Stromal cell of bone marrow (primary cell): ENCODE measurements at places on chromosomes 2 and 18.
A peak's percentile ranks its signal among the peaks of the same experiment; 100 is the strongest.

GRCh38 chr2:134712299-134712698, 6.5 kb downstream of the TMEM163 start:
- no peak for DNase-seq

- DNase-seq: no peak
These were observed 81.6 kb downstream of the DDX1 start for GRCh38 chr2:15672961-15673918.

DNA sequence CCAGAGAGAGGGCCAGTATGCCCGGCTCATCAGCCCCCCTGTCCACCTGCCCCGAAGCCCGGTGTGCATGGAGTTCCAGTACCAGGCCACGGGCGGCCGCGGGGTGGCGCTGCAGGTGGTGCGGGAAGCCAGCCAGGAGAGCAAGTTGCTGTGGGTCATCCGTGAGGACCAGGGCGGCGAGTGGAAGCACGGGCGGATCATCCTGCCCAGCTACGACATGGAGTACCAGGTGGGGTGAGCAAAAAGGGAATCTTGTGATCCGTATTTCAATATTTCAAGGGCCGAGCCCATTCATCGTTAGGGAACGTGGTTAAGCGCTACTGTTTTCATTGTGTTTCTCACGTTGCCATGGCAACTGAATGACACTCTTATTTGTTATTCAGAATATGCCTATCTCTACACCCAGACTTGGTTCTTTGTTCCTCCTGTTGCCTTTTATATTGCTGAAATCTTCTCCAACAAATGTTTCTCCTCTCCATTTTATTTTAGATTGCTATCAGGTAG, 81.5 kb downstream of the NRP2 start:
- DNase-seq: peak; percentile 56

GRCh38 chr18:35756506-35757117, 175.1 kb downstream of the GALNT1 start:
- peak; percentile 34 for DNase-seq

- no peak for DNase-seq
These were observed 266.4 kb upstream of the ETAA1 start for GRCh38 chr2:67130531-67131256.

DNA sequence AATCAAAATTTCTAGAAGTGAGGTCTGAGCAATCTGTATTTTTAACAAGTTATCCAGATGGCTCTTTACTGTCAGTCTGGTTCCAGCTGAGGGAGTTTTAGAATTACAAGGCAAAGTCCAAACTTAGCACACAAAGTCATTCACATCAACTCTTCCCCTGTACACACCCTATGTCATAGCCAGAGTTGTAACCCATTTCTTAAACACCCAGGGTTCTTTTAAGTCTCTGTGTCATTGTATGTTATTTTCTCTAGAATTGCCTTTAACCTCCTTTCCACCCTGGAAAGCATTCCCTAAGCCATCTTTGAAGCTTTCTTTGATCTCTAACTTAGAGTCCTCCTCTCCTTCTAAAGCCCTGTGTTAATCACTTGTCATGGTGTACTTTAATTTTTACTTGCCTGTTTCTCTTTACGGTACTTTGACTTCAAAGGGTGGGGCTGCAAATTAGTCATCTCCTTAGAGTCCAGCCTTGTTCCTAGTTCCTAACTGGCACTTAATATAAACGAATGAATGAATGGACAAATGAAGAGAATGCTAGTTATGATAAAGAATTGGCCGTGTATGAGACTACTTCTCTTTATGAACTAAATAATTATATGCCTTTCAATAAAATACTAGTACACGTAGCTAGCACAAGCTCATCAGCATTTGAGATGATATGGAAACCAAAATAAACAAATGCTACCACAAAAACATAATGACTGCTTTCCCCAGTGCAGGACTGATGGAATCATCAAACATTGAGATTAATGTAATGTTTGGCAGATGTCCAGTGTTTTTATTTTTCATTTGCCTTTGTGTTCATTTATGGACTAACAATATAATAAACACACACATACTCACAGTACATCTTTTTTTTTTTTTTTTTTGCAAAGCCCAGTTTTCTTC, 11.9 kb upstream of the ACTR3 start:
- no peak for DNase-seq

DNA sequence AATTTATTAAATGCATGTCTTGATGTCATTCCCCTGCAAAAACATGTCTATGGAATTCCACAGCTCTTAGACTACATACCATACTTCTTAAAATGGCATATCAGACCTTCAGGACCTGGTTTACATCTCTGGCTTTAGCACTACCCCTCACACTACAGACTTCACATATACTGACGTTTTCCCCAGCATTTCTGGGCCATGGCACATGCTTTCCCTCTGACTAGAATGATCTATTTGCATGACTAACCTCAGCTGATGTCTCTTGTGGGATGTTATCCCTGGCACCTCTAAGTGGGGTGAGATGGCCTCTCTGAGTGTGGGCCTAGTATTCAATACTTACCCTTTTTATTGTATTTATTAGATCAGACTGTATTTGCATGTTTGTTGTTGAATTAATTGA, 381.6 kb downstream of the ERBB4 start:
- DNase-seq: peak; percentile 57

DNA sequence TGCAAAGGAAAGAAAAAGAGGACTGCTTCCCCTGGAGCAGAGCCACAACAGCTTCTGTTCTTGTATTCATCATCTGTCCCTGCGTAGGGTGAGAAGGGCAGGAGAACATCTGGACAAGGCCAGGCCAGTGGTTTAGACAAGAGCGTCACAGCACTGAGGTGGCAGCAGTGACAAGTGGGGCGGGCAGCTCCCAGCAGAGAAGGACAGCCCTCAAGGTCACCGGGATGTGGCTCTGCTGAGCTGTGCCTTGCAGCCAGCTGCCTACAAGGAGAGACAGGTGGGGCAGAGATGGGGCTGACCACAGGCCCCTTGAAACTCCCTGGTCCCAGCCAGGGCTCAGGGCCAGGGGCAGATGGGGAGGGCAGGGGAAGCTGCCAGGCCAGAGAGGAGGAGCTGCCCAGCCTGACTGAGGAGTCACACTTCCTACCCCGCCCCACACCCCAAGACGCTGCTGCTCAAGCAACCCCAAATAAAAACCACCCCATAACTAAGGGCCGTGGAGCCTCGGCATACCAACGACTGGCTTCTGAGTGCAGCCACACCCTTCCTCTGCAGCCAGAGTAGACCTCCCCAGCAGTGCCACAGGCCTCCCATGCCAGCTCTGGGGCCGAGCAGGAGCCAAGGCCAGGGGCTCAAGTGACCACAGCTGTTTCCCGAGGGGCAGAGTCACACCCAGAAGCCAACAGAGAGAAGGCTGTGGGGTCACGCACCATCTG, 5.4 kb downstream of the RAB11FIP5 start:
- DNase-seq: no peak

GRCh38 chr2:198042189-198042588, 237.8 kb downstream of the PLCL1 start:
- no peak for DNase-seq

DNA sequence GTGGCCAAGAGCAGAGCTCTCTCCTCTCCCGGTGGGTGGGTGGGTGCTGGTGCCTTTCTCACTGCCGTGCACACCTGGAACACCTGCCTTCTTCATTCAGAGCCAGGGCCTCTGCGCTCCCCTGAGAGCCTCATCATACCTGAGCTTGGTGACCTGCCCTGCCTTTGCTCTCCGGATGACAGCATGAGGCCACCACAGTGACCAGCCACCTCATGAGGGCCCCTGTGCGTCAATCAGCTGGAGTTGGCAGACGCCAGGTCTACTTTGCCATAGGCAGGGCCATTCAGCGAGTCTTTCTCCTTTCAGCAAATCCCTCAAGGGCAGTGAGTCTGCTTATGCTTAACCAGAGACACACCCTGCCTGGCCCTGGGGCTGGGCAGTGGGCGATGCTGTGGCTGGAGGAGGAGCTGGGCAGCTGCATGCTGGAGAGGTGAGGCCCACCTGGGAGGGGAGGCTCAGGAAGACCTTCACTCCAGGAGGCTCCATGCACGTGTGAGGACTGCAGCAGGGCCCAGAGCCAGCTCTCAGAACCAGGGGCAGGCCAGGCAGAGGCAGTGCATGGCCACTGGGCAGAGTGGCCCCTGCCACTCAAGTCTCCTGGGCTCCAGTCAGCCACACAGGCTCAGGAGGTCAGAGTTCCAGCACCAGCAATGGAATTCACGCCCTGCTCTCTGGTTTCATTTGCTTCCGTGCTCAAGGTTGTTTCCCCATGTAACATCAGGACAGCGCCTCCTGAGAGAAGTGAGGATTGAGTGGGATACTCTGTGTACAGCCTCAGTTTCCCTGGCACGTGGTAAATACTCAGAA, 417.5 kb upstream of the MYT1L start:
- DNase-seq: no peak

GRCh38 chr18:71784777-71785176, 759.4 kb downstream of the CBLN2 start:
- no peak for DNase-seq

DNA sequence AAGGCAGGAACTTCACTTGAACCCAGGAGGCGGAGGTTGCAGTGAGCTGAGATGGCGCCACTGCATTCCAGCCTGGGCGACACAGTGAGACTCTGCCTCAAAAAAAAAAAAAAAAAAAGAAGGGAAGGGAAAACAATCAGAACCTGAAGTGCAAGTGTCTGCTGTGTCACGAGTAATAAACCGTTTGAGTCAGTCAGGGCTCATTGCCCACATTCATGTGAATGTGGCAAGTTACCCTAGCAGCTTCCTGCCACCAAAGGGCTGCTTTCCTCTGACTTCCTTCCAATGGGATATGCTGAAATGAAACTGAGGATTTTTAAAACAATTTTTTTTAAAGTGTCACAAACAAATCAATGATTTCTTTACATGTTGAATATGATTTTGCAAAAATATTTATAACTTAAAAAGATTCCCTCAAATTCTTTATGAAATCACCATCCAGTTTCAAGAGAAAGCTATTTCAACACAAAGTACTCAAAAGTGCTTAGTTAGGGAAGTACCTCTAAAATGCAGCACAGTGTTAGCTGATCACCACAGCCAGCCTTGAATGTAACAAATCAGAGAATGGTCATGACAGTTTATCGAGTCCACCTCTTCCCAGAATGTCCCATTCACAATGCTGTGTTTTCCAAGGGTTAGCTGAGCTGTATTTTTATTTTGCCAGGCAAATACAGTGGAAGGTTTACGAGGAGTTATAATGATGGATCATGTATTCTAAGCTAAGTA, 36.4 kb downstream of the WDSUB1 start:
- peak; percentile 88 for DNase-seq

GRCh38 chr2:206688990-206689389, 29.2 kb downstream of the DYTN start:
- no peak for DNase-seq

GRCh38 chr2:126777620-126777978, 121.1 kb upstream of the TEX51 start:
- DNase-seq: no peak

DNA sequence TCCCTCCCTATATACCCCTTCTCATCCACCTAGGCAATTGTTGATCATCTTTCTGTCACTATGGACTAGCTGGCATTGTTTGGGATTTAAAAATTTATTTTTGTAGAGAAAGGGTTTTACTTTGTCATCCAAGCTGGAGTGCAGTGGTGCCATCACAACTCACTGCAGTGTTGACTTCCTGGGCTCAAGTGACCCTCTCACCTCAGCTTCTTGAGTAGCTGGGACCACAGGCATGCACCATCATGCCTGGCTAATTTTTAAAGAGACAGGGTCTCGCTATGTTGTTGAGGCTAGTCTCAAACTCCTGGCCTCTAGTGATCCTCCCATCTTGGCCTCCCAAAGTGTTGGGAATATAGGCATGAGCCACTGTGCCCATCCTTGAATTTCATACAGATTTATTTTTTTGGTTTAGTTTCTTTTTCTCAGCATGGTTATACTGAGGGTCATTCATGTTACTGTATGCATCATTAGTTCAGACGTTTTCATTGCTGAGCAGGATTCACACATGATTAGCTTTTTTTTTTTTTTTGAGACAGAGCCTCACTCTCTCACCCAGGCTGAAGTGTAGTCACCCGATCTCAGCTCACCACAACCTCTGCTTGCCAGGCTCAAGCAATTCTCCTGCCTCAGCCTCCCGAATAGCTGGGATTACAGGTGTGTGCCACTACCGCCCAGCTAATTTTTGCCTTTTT, 8.6 kb upstream of the PCARE start:
- no peak for DNase-seq

- no peak for DNase-seq
These were observed 297.2 kb downstream of the NDUFA10 start for GRCh38 chr2:239727776-239728600.

GRCh38 chr2:124877141-124877577, 852.1 kb downstream of the CNTNAP5 start:
- DNase-seq: peak; percentile 32

GRCh38 chr2:101984656-101985055, 7.1 kb upstream of the IL1R2 start:
- no peak for DNase-seq

DNA sequence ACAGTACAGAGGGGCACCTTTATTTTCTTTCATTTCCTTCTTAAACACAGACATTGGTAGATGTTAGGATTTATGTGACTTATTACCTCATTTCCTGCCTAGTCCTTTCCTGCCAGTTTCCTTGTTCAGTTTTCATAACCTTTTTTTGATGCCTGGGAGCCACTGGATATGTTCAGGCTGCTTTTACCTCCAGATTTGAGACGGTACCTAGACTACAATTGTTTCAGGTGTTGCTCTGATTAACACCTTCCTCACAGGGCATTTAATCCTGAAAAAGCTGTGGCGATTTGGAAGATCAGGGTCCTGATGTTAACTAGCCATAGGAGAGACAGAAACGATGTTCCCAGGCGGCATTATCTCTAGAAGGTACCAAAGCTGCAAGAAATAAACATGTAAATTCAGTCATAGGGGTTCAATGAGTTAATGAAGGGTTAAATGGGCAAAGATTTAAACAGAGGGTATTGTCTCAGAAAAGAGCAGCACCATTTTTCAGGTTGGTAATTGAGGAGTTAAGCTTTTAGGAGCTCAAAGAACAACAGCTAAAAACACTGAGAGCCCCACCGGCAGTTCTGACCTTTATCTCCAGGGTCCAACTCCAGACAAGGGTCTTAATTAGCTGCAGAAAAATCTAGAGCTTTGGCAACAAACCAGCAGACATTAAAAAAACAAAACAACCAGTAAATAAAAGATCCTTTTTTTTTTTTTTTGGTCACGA, 93.3 kb downstream of the HRH4 start:
- DNase-seq: no peak

- DNase-seq: no peak
These were observed 326.7 kb downstream of the METTL4 start for GRCh38 chr18:2244641-2245040.

- no peak for DNase-seq
These were observed 25.6 kb downstream of the SERTAD2 start for GRCh38 chr2:64627860-64628841.

DNA sequence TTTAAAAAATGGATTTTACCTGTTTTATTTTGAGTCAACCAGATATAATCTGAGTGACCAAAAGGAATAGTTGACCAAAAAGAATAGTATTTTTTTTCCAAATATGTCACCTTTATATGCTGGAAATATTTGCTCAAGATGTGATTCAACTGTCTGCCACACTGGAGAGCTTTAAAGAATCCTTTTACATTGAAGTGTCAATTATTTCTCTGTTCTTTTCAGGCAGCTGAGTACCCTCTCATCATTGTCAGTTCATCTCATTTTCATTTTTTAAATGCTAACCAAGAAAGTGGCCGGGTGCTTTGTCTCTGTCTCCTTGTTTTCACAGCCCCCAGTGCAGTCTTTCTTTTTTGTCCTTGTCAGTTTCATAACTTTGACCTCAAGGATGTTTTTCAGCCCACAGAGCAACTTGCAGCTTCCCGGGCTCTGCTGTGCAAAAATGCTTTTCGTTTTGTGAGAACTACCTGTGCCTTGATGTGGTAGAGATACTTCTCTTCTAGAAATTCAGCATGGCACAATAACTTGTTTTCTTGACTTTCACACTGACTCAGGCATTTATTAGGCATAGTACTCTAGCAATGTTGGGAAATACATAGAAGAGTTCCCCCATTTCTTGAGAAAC, 23.4 kb upstream of the CERS6 start:
- no peak for DNase-seq
